Non-pigmented ciliary epithelial cell (primary cell): ENCODE measurements at places on chromosomes 5 and 9.

DNA sequence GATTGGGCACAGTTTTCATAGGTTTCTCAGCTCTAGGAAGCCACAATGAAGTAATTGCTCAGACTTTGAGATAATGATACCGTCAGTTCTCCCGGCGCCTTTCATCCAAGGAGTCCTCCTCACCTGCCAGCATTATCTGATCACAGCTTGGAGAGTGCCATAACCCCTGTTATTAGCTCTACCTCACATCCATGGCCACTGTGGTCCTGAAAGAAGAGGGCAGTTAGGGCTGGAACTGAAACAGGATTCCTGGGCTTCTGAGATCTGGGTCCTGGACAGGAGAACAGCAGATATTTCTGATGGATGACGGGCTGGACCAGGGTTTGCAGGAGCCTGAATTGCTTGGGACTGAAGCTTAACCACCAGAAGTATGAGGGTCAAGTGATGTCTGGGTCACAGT, 13.5 kb downstream of the RGS3 start:
- DNase-seq = no peak

DNA sequence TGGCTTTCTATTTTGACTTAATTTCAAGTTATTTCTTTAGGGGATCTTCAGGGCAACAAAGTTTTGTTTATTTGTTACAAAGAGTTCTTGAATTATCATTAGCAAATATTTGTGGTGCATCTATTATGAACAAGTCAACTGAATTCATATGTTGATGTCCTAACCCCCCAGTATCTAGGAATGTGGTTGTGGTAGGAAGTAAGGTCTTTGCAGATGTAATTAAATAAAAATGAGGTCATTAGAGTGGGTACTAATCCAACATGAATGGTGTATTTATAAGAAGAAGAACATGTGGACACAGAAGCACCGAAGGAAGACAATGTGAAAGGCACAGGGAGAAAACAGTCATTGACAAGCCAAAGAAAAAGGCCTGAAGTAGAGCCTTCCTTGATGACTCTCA, 474.0 kb upstream of the DAB2 start:
- DNase-seq = no peak

- no peak for DNase-seq
Observed at GRCh38 chr5:1105350-1106265, 6.3 kb downstream of the SLC12A7 start.

DNA sequence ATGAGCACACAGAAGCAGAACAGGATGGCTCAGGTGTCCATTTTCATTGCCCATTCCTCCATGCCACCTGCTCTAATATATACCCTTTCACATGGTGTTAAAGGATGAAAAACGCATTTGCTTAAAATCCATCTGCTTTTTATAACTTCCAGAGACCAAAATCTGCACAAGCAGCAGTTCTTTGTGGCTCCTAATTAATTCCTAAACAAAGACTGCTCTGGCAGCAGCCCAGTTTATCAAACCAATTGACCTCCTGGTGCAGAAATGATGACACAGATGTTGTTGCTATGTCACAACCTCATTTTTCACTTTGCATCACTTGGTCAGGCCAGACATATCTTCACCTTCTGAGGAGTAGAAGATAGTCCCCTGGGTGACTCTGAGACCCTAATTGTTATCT, 141.2 kb downstream of the ASTN2 start:
- no peak for DNase-seq

- DNase-seq = peak; percentile 13
Observed at GRCh38 chr9:112112941-112113681, 62.0 kb downstream of the SUSD1 start.

DNA sequence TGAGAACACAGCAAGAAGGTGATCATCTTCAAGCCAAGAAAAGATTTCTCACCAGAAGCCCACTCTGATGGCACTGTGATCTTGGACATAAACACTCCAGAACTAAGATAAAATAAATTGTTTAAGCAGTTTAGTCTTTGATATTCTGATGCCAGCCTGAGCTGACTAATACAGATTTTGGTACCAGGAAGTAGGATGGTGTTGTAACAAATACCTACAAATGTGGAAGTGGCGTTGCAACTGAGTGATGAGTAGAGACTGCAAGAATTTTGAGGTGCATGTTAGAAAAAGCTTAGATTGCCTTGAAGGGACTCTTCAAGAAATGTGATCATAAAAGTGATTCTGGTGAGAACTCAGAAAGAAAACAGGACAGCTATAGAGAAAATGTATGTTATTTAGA, 592.4 kb upstream of the DAB2 start:
- DNase-seq = no peak
